ENCODE measurements at places on chromosomes 11 and 22.

DNA sequence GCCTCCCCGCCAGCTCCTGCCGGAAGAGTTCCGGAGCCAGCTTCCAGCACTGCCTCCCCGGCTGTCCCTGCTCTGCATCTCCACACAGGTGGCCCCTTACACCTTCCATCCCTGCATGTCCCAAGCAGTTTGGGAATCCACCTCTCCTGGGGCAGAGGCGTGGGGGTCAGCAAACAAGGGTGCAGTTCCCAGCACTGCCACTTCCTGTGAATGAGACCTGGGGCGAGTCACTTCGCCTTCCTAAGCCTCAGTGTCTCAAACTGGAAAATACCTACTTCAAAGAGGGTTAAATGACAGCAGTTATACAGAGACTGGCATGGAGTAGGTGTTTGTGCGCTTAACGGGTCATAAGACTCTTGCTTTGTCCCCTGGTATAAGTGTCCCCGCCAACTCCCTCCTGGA is 5.2 kb downstream of the CYTH4 start:
- DNase-seq, result no peak

DNA sequence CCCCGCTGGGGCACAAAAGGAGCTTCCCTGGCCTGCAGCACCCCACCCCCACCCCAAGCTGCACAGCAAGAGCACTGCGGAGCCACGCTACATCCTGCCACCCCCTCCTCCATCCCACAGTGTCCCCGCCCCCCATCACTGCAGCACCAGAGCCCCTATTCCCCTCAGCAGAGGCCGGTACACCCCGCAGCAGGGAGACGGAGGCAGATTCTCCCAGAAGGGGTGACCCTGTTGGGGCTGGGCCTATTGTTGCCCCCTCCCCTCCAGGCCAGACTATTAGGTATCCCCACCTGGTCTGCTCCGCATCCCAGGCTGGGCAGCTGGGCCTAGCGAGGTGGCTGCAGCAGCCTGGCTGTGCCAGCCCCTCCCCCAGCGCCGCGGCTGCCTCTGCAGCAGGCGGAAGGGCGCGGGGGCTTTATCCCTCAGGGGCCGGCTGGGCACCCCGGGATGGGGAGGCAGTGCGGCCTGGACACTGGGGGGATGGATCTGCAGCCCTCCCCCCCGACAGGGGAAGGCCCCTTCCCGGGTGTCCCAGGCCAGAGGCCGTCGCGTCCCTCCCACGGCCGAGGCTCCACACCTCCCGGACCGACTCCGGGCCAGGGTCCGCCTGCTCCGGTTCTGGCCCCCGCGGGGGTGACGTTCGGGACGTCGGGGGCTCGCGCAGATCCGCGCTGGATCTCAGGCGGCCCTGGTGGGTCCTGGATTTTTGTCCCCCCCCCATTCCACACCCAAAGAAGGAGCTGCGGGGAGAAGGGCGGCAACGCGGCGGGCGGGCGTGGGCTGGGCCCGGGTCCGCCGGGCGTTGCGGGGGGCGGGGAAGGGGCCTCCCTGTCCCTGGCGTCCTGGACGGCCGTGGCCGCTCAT is 943 bp downstream of the DUSP8 start:
- DNase-seq, result no peak

DNA sequence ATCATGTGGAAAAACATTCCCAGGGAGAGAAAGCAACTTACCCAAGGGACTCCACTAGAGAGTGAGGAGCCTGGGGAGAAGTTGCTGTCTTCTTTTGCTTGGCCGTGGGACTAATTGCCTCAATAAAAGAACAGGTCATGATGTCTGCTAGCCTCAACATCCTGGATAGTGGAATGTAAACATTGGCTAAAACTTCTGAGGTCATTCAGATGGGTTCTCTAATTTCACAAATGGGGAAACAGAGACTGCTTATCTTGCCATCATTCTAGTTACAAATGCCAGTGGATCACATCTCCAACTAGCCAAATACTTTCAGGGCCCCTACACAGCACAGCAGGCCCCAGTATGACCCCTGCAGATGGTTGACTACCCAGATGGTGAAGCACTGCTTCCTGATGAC is 28.4 kb upstream of the PAMR1 start:
- no peak for DNase-seq

- no peak for DNase-seq
These were observed 35.7 kb downstream of the NF2 start for GRCh38 chr22:29639096-29639495.

GRCh38 chr11:3231550-3231850 is 717 bp downstream of the MRGPRE start:
- DNase-seq, result no peak

GRCh38 chr11:134659882-134660281 is 247.8 kb upstream of the B3GAT1 start:
- DNase-seq, result no peak

DNA sequence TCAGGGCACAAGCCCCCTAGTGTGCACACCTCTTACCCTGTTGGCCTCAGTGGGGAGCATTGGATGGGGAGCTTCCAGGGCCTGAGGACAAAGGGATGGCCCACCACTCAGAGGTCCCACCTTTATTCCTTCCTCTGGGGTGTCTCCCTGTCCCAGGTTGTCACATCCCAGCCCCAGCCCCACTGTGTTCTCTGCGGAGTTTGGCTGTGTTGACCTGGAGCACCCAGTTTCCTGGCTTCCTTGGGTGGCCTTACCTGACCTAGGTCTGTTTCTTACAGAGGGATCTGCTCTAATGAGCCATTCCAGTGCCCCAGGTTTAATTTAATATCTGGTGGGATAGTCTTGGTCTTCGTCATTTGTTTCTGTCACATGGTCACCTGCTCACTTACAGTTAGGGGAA is 38.8 kb upstream of the HORMAD2 start:
- no peak for DNase-seq

- DNase-seq, result no peak
These were observed 2.4 kb downstream of the PAFAH1B2 start for GRCh38 chr11:117146521-117146920.

GRCh38 chr22:26524870-26525269 is 12.6 kb upstream of the TFIP11 start:
- no peak for DNase-seq

- no peak for DNase-seq
These were observed 336.8 kb downstream of the GUCY1A2 start for GRCh38 chr11:106681435-106681834.

DNA sequence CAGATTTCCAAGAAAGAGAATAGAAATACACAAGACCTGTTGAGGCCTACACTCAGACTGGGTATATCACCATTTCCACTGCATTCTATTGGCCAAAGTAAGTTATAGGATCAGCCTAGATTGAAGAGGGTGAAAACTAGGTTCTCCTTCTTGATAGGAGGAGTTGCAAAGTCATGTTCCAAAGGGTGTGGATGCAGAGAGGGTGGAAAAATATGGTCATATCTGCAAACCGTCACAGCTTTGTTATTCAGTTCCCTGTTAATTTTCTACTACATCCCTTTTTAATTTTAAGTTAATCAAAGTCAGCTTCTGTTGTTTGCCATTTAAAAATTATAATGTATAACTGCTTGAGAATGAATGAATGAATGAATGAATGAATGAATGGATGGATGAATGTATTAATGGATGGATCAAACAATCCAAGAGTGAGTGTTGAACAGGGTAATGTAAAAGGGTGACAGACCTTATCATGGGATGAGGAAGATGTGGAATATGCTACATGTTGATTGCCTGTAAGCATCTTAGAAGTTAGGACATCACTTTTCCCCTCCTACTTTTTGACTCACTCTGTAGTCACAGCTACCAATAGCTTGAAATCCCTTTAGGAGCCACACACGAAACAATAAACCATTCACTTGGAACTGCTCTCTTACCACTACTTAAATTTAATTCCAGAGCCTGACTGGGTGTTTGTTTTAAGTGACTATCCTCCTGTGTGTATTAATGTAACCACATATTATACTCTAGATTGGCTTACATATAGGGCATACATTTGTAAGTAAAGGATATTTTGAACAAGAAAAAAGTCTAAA is 121.5 kb downstream of the CCDC34 start:
- DNase-seq, result no peak

- no peak for DNase-seq
These were observed 28.4 kb upstream of the ACER3 start for GRCh38 chr11:76832361-76832760.

DNA sequence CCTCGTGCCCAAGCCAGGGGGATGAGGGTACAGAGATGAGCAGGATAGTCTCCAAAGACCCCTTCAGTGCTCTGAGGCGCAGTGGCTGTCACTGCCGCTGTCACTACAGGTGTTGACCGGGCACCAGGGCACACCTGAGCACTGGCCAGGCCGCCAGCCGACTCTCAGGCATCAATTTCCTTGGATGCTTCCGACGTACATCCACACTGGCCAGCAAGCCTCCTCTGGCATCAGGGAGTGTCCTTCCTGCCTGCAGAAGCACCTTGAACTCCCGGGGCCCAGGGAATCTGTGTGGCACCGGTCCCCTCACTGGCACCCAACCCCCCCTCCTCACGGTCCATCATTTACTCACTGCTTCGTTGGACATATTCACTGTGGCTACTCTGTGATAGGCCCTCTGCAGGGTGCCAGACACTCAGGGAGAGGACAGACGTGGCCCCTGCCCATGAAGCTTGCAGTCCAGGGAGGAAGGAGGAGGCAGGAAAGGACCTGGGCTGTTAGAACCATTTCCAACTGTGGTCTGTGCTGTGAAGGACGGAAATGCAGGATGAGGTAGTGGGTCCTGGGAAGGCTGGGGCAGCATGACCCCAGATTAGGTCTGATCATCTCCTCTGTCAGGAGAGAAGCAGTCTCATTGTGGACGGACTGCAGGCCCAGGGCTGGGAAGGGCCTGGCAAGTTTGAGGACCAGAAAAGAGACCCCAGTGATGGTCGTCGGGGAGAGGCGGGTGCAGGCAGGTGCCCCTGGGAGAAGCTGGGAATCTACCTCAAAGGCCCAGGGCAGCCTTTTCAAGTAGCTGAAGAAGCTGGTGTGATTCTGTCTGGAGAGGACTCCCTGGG is 46.3 kb upstream of the ANO1 start:
- DNase-seq, result no peak

DNA sequence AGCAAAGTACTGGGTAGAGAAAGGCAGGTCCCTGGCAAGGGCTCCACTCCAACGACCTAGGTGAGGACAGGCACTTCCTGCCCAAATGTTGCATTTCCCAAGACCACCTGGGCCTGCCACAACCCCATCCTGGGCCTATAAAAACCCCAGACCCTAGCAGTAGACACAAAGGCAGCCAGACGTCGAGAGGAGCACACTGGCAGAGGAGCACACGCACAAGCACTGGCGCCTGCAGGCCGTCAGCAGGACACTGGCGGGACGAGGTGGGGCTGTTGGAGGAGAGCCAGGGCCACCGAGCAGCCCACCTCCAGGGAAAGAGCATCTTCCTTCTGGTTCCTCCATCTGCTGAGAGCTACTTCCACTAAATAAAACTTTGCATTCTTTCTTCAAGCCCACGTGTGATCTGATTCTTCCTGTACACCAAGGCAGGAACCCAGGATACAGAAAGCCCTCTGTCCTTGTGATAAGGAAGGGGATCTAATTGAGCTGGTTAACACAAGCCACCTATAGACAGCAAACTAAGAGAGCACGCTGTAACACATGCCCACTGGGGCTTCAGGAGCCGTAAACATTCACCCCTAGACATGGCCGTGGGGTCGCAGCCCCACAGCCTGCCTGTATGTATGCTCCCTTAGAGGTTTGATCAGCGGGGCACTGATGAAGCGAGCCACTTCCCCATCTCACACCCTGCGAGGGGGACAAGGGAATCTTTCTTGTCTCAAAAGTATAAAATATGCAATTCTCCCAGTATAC is 89.7 kb upstream of the MTMR2 start:
- DNase-seq, result no peak

DNA sequence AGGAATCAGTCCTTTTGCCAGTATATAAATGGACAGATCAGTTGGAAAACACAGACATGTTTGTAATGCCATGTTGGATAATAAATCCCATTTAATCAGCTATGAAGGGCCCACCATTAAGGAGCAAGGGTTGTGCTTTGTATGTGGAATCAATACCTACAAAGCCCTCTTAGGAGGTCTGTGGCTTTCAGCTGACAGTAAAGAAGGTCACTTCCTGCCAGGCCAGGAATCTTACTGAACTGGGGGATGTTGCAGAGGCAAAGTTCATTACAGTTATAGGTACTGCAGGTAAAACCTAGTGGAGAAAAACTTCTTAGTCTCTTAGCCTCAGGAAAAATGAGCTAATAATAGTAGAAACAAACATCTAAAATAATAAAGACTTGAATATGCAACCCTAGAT is 129.5 kb downstream of the FAM76B start:
- no peak for DNase-seq

DNA sequence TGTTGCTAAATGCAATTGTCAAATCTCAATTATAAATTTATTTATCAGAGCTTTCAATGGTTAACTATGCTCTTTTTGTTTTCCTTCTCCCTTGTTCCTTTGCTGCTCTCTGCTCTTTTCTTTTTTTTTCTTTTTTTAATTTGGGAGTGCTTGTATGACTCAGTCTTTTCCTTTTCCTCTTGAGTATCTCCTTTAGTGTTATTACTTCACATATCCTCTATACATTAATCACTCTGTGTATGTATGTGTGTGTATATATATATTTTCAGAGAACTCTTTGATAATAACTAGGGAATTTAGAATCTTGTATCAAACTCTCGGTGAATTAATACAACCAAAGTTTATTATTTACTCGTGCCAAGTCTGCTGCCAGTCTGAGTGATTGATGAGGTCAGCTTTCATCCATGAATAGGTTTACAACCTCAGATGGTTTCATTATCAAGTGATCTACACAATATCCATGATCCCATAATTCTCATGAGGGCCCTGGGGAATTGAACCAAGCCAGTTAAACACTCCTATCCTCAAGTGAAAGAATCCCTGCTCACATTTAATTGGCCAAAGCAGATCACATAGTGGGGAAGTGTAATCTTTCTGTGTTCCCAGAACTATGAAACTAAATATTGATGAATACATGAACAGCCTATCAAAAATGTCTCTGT is 743.4 kb upstream of the CNTN5 start:
- DNase-seq, result no peak

DNA sequence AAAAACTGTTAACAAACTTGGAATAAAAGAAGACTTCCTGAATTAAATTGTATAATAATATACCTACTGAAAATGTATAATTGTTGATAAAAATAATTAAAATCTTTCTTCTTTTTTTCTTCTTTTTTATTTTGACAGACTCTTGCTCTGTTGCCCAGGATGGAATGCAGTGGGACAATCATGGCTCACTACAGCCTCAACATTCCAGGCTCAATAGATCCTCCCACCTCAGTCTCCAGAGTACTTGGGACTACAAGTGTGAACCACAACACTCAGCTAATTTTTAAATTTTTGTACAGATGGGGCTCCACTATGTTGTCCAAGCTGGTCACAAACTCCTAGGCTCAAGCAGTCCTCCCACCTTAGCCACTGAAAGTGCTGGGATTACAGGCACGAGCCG is 1063.8 kb upstream of the CNTN5 start:
- no peak for DNase-seq

- no peak for DNase-seq
These were observed 689.8 kb upstream of the CHORDC1 start for GRCh38 chr11:90912631-90913030.
